ENCODE measurements at places on chromosomes 3 and 15. TPM values are rescaled to one million over a fixed set of nuclear protein-coding genes. Genes with fewer than 3 reads are reported as not detected.

KNL1 gene
- 8.8 TPM for total RNA-seq

PHLDB2 gene
- 32.3 TPM for total RNA-seq

PGBD4 gene
- total RNA-seq, result 1.4 TPM

RASGRF1 gene
- total RNA-seq, result not detected

IQCF5 gene
- not detected for total RNA-seq

ROPN1 gene
- total RNA-seq, result not detected

FGF12 gene
- total RNA-seq, result not detected

ATP2B2 gene
- not detected for total RNA-seq

ATP11B gene
- 26.5 TPM for total RNA-seq

LARP6 gene
- total RNA-seq, result 78.5 TPM

TLR9 gene
- total RNA-seq, result not detected

BLOC1S6 gene
- total RNA-seq, result 37.5 TPM

FBN1 gene
- 1,039 TPM for total RNA-seq

MYO5C gene
- total RNA-seq, result not detected

CAND2 gene
- total RNA-seq, result under 0.01 TPM

RAB6B gene
- 0.81 TPM for total RNA-seq

PSTPIP1 gene
- total RNA-seq, result not detected

GOLGA8Q gene
- not detected for total RNA-seq

SPATA12 gene
- not detected for total RNA-seq

CISH gene
- 0.32 TPM for total RNA-seq

COLQ gene
- 1.3 TPM for total RNA-seq

MAGEL2 gene
- 0.36 TPM for total RNA-seq

TRPM1 gene
- total RNA-seq, result not detected

PLA2G4B gene
- 0.32 TPM for total RNA-seq

PAQR5 gene
- total RNA-seq, result 6.5 TPM

ZWILCH gene
- total RNA-seq, result 8.3 TPM

SLC28A1 gene
- not detected for total RNA-seq

PLCB2 gene
- 1.1 TPM for total RNA-seq

PDE8A gene
- total RNA-seq, result 26.4 TPM

SNTN gene
- total RNA-seq, result not detected

CACNA2D3 gene
- 3.2 TPM for total RNA-seq

RETNLB gene
- not detected for total RNA-seq

ZKSCAN7 gene
- total RNA-seq, result 5.8 TPM

EHHADH gene
- total RNA-seq, result 3.2 TPM

FBLN2 gene
- total RNA-seq, result 485 TPM

VPS39 gene
- total RNA-seq, result 31.4 TPM

SLC24A5 gene
- total RNA-seq, result not detected

GOLGA8T gene
- not detected for total RNA-seq

FSTL1 gene
- total RNA-seq, result 1,234 TPM

UBA7 gene
- 27.5 TPM for total RNA-seq

FEZF2 gene
- not detected for total RNA-seq

SEMA3G gene
- under 0.01 TPM for total RNA-seq

GOLGA8H gene
- not detected for total RNA-seq

PLA1A gene
- total RNA-seq, result not detected

KBTBD13 gene
- not detected for total RNA-seq

CLDN18 gene
- total RNA-seq, result not detected

TRIP4 gene
- 6.5 TPM for total RNA-seq

CDCP1 gene
- 1.8 TPM for total RNA-seq

DENND4A gene
- 13.4 TPM for total RNA-seq

ULK4 gene
- total RNA-seq, result 4.9 TPM

FYCO1 gene
- total RNA-seq, result 11.2 TPM

KCNMB2 gene
- not detected for total RNA-seq

NOX5 gene
- total RNA-seq, result 0.18 TPM

H1-8 gene
- not detected for total RNA-seq

HYAL1 gene
- total RNA-seq, result 6.1 TPM

IL20RB gene
- 0.97 TPM for total RNA-seq
